ENCODE measurements at places on chromosomes 16 and 17. TPM values are rescaled to one million over a fixed set of nuclear protein-coding genes. Genes with fewer than 3 reads are reported as not detected.

SLC16A6 gene
- polyA plus RNA-seq = 0.71 TPM

- no peak for DNase-seq
Observed at GRCh38 chr17:40092581-40092980, 7.8 kb downstream of the NR1D1 start.

DNA sequence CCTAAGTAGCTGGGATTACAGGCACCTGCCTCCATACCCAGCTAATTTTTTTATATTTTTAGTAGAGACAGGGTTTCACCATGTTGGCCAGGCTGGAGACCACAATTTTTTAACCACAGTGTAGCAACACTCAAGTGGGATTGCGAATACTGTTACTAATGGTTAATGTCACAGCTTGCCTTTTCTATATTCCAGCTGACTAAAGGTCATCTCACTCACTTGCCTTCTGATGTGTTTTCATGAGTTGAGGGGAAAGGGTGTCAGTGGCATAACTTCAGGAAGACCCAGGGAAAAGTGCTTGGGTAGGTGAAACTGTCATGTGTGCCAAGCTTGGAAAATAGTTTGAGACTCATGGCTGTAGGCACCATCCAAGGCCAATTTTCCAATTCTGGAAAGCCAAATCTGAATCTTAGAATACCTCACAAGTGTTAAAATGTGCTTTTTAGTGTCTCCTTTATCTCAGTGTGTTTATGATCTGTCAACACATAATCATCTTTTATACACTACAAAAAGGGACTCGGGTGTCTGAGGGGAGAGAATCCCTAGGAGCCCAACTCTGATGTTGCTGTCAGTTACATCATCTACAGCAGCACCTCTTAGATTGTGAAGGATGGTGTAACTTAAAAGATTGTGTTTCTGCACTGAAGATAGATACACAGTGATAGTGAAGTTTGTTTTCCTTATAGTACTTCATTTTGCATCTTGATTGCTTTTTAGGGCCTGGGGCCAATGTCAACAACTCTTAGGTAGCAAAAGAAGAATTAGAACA, 27.1 kb downstream of the OGFOD1 start:
- DNase-seq = no peak

DNA sequence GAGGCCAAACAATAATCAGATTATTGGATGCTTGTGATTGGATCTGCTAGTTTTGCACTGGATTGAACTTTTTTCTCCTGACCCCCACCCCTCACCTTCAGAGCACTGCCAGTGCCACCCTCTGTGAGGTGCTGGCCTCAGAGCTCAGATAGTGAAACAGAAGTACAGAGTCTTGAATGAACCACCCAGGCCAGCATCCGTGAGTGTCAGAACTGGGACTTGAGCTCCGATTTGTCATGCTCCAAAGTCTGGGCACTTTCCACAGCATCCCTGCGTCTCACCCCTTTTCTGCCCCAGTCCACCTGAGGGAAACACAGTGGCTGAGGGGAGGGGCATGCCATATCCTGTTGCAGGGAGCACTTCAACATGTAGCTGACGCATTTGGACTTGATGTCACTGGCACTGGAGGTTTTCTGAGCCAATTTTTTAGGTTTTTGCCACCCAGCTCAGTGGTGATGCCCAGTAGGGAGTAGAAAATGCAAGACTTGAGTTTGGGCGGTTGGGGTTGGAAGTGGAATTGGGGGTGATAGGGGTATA, 47.3 kb downstream of the SMPD3 start:
- DNase-seq = no peak

- DNase-seq = no peak
Observed at GRCh38 chr16:79848719-79849118, 248.2 kb upstream of the MAF start.

DNA sequence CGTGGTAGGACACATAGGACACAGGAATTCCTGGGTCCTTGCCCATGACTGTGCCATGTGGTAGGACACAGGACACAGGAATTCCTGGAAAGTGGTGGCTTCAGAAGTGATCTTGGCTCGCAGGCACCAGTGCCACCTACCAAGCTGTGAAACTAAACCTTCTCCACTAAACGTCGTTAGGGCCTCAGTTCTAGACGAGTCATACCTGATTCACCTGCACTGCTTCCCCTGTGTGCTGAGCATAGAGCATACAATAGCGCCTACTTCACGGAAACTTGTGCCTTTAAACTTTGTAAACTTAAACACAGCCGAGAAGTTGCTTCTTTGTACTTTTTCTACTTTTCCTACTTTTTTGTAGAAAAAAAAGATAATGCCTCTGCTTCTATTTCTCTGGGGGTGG, 4.8 kb downstream of the SOX8 start:
- no peak for DNase-seq
